ENCODE measurements at places on chromosomes 5 and 9.

DNA sequence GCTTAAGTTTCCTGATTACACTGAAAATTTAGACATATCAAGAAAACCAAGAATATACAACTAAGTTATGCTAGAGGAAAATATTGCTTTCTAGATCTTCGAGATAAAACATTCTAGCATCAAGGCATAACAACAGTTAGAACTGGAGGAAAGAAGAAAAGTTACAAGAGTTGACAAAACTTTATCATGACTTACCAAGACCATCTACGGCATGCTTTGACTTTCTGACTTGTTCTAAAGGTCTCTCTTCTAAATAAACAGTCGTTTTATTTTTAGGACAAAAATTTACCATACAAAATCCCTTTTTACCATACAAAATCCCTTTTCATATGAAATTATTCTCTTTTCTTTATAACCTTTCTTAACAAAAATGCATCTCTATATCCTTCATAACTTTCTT lies 1110.1 kb upstream of the CDH10 start:
- DNase-seq = no peak

DNA sequence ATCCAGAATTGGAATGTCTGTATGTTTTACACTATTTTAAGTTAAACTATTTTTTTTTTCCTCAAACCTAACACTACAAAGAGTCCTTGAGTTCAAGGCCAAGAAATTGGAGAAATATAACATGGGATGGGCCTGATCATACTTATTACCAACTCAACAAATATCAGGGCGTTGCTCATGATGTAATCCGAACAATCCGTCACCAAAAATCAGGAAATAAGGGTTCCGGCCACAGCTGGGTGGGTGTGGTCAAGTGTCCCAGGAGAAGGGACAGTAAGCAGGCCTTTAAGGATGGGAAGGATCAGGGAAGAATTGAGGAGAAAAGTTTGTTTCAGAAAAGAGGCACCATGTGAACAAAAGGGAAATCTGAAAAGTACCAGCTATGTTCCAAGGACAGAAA lies 29.8 kb downstream of the MED27 start:
- no peak for DNase-seq

- no peak for DNase-seq
Observed at GRCh38 chr9:35993976-35994720, 36.2 kb upstream of the OR2S2 start.

GRCh38 chr9:21993007-21993406 lies 1.2 kb downstream of the CDKN2A start:
- DNase-seq = no peak

GRCh38 chr5:67530609-67531255 lies 334.1 kb upstream of the CD180 start:
- DNase-seq = no peak

- DNase-seq = no peak
Observed at GRCh38 chr5:27325513-27325912, 287.1 kb upstream of the CDH9 start.

- DNase-seq = peak; percentile 72
Observed at GRCh38 chr9:21317956-21318923, 13.1 kb upstream of the IFNA5 start.

- no peak for DNase-seq
Observed at GRCh38 chr5:141809380-141810096, 68.7 kb downstream of the PCDH1 start.

- DNase-seq = no peak
Observed at GRCh38 chr5:8192840-8193239, 323.9 kb downstream of the MTRR start.

GRCh38 chr5:57414857-57415256 lies 67.8 kb downstream of the ACTBL2 start:
- DNase-seq = no peak

- no peak for DNase-seq
Observed at GRCh38 chr9:129664746-129665388, 580 bp upstream of the PRRX2 start.

- DNase-seq = no peak
Observed at GRCh38 chr9:24572406-24572805, 26.7 kb upstream of the IZUMO3 start.

- no peak for DNase-seq
Observed at GRCh38 chr9:137247135-137247915, 3.8 kb upstream of the STPG3 start.

DNA sequence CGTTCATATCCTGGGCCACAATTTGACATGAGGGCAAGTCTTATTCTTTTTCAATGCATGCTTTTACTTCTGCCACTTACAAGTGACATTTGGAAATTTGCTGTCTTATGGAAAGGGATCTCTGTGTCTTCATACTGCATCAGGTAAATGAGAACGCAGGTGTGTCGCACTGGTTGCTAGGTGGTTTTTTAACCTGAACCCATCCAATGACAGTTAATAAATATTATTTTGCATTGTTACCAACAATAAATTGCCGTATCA lies 1.1 kb downstream of the ADAMTS16 start:
- no peak for DNase-seq

- peak; percentile 53 for DNase-seq
Observed at GRCh38 chr9:97980918-97981845, 2.0 kb upstream of the ANP32B start.

DNA sequence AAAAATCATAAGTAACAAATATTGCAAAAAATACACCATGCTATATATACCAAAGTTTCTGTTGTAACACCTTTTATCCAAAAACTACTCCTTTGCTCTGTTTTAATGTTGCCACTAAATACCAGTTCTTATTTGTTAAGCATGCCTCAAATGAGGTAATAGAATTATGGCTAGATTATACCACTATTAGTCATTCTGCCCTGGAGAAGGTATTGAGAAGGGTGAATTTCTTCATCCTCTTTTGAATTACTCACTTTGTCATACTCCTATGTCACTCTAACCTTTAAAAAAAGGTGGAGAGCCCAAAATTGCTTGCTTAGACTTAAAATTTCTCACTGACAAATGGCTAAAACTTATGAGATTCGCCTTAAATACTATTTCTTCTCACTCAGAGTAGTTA lies 750.9 kb downstream of the MAT2B start:
- no peak for DNase-seq

DNA sequence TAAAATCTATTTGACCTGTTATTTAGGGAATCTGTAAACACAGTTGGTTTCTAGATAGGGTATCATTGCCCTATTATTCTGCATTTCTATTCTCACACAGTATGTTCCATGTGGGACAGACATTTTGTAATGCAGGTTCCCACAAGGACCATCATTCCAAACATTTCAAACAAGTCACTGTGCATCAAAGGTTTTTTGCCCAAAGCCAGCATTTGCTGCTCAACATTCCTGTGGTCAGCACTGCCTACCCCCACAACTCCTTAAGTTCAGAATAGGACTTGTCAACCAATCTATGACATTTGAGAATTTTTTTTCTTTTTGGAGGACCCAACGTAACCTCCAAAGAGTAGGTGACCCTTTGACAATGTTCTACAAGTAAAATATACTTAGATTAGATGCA lies 95.7 kb downstream of the LPAR1 start:
- no peak for DNase-seq

- DNase-seq = no peak
Observed at GRCh38 chr5:140349244-140349643, 2.8 kb upstream of the HBEGF start.

GRCh38 chr5:176742246-176743105 lies 67.9 kb upstream of the UNC5A start:
- DNase-seq = no peak

GRCh38 chr5:168809218-168809617 lies 230.1 kb upstream of the PANK3 start:
- no peak for DNase-seq

DNA sequence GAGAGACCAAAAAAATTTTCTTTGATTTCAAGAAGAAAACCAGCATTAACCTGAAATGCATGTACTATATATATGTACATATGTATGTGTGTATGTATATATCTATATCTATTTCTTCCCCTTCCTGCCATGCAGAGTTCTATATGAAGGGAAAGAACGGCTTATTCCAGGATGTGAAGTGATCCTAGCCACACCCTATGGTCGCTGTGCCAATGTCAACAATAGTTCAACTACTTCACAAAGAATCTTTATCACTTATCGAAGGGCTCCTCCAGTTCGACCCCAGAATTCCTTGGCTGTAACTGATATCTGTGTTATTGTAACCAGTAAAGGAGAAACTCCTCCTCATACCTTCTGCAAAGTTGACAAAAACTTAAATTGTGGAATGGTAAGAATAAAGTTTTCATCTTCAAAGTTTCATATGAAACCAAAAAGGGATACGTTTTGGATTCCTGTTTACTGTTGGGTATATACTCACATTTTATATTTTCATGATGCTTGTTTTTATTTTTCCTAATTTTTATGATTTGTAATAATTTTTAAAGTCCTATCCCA lies 56.2 kb downstream of the DENND4C start:
- DNase-seq = no peak

- no peak for DNase-seq
Observed at GRCh38 chr5:1497242-1497777, 26.4 kb downstream of the LPCAT1 start.

- DNase-seq = no peak
Observed at GRCh38 chr9:137053944-137054931, at the start of gene ENTPD2. Gene ENTPD2, minus strand, starts transcription at chr9:137054061. Its CDS starts 64 bp downstream, at chr9:137053997.

- DNase-seq = no peak
Observed at GRCh38 chr9:129676975-129677374, 11.5 kb downstream of the PRRX2 start.

DNA sequence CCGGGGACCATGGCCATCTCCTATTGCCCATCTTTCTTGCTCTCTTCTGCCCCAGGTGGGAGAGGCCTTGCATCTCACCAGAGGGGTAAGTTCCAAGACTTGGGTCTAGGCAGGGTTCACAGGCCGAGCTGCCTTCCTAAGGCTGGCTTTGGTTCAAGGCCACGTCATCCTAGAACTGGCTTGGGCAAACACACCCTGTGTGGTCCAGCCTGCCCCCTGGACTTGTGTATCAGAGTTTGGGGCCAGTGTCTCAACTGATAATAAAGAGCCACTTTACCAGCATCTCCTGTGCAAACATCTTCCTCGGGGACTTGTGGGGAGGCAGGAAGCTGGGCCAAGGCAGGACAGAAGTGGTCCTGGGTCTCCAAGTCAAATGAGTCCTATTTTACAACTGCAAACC lies 17.8 kb downstream of the BOD1 start:
- no peak for DNase-seq

- DNase-seq = no peak
Observed at GRCh38 chr9:130352081-130352480, 86.5 kb downstream of the HMCN2 start.

DNA sequence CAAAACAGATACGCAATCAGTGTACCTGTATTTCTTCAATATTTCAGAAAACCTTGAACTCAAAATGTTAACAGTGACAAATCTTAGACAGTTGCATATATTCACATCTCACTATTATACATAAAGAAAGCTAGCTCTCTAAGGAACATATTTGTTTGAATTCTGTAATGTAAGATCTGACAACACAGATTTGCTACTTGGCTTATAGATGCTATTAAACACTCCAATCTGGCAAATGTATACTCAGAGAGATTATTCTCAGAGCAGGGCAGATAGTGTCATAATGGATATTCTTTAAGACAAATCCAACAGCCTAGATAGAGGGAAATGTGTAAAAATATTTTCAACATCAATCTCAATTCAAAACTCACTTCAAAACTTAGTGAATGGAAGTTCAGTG lies 794.5 kb upstream of the CDH9 start:
- DNase-seq = no peak

GRCh38 chr9:121881920-121882500 lies 211.1 kb downstream of the TTLL11 start:
- no peak for DNase-seq

DNA sequence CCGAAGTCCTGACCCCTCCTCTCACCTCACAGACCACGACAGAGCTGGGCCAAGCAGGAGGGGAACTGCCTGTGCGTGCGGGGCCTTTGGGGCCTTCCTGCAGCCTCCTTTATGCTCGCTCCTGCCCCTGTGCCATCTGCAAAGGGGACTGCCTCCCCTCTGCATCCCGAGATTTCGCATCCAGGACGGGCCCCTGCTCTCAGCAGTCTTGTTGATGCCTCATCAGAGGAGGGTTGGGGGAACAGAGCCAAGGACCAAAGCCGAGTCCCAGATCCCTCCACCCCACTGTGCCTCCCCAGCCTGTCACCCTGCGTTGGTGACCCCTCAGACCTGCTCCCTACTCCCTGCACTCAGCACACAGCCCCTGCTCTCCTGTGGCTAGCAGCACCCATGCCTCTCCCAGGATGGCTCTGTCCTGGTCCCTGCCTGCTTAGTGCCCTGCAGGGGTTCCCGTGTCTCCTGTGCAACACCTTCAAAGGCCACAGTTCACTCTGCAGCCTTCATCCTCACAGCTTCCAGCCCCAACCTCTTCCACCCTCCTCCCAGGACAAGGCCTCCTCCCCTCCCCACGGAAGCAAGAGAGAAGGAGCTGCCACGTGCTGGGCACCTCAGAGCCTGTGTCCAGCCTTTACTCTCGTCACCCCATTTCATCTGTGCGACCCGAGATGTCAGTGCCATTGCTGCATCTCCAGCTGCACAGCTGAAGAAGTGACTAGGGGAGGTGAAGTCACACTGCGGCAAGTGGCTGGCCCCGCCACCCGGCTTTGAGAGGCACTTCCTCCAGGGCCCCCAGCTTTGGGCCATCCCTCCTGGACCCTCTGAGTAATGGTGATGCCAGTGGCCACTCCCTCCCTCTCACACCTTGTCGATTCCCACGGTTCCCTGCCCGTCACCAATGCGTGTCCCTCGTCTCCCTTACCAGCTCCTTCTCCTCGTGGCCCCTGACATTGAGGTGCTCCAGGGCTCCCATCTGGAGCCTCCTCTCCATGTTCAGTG lies 62.6 kb upstream of the LRRTM2 start:
- no peak for DNase-seq

DNA sequence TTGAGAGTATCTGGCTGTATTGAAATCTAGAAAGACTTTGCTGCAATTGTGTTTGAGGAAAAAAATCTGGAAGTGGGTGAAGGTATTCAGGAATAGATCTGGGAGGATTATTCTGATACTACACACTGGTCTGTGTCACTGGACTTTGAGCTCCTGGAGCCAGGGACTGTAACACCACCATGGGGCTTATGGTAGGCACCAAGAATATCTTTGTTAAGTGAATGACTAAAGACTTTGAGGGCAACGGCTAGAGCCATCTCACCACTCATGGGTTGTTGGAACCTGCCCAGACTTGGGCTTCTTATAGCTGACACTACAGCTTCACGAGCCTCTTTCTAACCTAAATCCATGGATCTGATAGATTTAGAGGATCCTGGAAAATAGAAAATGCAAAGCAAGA lies 10.2 kb downstream of the NFX1 start:
- no peak for DNase-seq

GRCh38 chr5:6404129-6404528 lies 25.8 kb upstream of the MED10 start:
- no peak for DNase-seq
